ENCODE measurements at places on chromosomes 2 and 18. TPM values are rescaled to one million over a fixed set of nuclear protein-coding genes. Genes with fewer than 3 reads are reported as not detected.
A peak's percentile ranks its signal among the peaks of the same experiment; 100 is the strongest.

The TLX2 gene
- total RNA-seq: not detected

GRCh38 chr2:98459496-98460175 lies 15.0 kb downstream of the INPP4A start:
- no peak for DNase-seq

DNA sequence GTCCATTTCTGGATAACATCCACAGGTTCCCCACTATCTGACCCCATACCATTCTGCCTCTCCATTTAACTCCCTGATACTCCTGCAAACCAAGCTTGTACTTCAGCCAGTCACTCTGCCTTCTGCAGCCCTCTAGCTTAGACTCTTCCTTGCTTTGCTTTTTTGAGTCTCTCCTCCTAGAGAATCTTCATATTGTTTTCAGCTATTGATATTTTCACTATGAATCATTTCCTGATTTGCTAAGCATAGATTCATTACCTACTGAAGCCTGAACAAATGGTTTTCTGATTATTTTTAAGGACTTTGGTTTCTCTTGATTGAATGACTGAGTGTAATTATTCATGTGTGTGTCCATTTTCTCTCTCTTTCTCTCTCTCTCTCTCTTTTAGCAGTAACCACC lies 2102.3 kb upstream of the CELF4 start:
- no peak for DNase-seq

- DNase-seq: peak; percentile 94
Measured at GRCh38 chr18:63476668-63477067, at the start of gene SERPINB5. TSS of gene SERPINB5 (plus strand) at chr18:63476958. CDS start at chr18:63484429, 7,471 bp downstream.

The CDKL4 gene
- total RNA-seq: 1.1 TPM

The IL1RL2 gene
- 20.6 TPM for total RNA-seq

The C2orf80 gene
- not detected for total RNA-seq

DNA sequence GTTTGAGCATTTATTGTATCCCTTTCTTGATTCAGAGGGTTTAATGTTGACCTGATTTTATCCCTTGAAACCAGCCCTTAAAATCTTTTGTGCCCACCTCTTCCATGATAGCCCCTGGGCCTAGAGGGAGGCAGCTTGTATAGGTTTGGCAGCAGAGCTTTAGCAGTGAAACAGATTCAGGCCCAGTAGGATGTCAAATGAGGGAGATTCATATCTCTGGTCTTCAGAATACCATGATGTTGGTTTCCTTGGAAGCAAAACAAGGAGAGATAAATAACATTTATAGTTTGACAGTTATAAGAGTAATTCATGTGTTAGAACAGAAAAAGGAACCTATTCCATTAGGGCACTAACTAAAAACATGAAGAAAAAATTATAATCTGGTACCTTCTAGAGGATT lies 649.2 kb downstream of the METTL4 start:
- no peak for DNase-seq

DNA sequence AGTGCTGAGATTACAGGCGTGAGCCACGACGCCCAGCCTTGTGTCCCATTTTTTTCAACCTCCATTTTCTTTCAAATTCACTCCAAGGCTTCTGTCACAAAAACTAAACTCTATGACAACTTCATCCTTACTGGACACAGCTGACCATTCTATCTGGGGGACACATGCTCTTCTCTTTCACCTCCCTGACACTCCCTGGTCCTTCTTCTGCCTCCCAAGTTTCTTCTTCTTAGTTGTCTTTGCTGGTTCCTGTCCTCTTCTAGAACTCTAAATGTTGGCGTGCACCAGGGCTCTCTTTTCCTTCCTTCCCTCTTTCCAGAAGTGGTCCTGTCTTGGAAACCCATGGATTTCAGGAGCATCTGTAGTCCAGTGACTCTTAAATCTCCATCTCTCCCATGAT lies 40.1 kb upstream of the LPIN2 start:
- no peak for DNase-seq

GRCh38 chr2:142926445-142926844 lies 49.0 kb downstream of the KYNU start:
- DNase-seq: no peak

- DNase-seq: no peak
Measured at GRCh38 chr18:54247511-54248175, 21.7 kb upstream of the POLI start.

- no peak for DNase-seq
Measured at GRCh38 chr18:12628706-12629702, 28.9 kb downstream of the SPIRE1 start.

DNA sequence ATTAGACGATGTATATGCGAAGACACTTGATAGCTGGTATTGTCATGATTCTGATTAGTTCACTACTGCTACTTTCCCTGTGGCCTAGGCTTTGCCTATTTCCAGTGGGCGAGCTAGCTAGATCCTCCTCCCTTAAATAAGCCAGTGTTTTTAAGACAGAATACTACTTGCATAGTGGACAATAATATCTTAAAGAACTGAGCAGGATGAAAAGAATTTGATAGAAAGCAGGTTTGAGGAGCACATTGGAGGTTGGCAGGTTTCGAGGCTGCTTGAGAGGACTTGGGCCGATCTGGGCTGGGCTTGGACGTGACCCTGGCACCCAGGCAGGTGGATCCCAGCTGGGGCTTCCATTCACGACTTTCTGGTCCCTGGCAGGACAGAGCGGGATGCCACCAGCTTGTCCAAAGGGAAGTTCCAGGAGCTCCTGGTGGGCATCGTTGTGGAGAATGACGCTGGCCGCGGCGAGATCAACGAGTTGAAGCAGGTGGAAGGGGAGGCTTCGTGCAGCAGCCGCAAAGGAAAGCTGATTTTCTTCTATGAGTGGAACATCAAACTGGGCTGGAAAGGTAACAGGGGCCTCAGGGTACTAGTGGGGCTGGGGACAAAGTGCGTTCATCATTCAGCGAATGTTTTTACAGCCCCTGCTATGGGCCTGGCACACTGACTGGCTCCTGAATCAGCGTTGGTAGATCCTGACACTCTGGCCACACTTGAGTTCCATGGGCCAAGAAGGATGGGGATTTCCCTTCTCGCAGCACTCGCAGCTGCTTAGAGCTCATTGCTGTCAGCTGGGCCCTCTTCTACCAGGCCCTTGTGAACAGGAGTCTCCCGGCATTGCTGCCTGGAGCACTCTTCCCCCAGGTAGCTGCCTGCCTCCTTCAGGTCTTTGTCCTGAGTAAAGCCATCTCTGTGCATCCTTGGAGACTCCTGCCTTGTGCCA lies 16.9 kb downstream of the C2orf74 start:
- DNase-seq: no peak

GRCh38 chr2:122174061-122174460 lies 418.6 kb downstream of the TSN start:
- no peak for DNase-seq

The TUBA4B gene
- total RNA-seq: not detected

GRCh38 chr18:35731701-35732100 lies 150.2 kb downstream of the GALNT1 start:
- DNase-seq: no peak

DNA sequence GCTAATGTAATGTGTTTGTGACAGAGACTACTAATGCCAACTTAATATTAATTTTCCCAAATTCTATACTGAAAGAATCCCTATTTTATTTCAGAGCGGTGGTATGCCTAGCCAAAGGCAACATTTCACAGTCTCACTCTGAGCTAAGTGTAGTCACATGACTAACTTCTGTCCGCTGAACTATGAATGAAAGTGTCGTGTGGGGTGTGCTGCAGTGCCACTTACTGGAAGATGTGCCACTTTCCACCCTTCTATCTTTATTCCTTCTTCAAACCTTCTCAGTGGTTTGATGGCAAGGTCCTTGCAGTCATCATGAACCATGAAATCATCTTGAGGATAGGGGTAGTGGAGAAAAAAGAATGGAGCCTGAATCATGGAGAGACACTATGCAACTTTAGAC lies 47.3 kb upstream of the C1D start:
- no peak for DNase-seq

GRCh38 chr2:106758901-106759497 lies 127.0 kb downstream of the ST6GAL2 start:
- DNase-seq: no peak

GRCh38 chr2:237478979-237479378 lies 8.1 kb upstream of the MLPH start:
- DNase-seq: no peak

DNA sequence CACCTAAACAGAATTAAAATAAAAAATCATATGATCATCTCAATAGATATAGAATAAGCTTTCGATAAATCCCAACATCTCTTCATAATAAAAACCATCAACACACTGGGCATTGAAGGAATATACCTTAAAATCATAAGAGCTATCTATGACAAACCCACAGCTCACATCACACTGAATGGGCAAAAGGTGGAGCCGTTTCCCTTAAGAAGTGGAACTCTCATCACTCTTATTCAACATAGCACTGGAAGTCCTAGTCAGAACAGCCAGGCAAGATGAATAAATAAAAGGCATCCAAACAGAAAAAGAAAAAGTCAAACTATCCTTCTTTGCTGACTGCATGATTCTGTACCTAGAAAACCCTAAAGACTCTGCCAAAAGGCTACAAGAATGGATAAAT lies 510.3 kb downstream of the ZNF804A start:
- no peak for DNase-seq

GRCh38 chr2:10778724-10779115 lies 33.9 kb downstream of the PDIA6 start:
- DNase-seq: no peak

DNA sequence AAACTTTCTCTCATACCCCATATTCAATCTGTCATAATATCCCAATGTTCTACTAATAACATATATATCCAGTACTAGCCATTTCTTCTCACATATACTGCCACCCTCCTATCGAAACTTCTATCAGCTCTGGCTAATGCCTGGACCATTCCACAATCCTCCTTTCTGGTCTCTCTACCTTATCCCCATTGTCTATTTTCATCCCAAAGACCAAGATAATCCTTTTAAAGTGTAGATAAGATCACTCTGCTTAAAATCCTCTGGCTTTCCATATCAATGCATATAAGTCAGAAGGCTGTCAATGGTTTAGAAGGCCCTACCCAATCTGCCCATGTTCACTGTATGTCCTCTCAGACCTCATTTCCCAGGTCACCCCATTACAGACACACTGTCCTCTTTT lies 229.6 kb downstream of the ZEB2 start:
- no peak for DNase-seq

The LDAH gene
- total RNA-seq: 12.6 TPM

DNA sequence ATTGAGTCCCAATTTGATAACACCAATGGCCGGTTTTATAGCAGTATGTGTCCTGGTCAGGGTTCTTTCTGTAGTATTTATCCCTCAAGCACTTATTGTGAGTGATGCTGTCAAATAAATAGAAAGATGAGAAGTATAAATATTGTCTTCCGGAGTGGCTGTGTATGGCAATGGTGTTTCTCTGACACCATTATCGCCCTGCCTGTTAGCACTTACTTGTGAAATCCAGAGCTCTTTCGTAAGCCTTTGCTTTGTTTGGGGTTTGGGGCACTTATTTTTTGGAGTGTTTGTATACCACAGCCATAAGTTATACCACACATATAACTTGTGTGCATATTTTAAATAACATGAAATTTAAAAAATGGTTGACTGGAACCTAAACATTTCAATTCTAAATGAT lies 29.3 kb downstream of the CD8B2 start:
- no peak for DNase-seq

GRCh38 chr18:24459772-24460171 lies 665 bp upstream of the HRH4 start:
- DNase-seq: no peak

- DNase-seq: no peak
Measured at GRCh38 chr2:165196411-165196810, 7.4 kb downstream of the SCN3A start.

DNA sequence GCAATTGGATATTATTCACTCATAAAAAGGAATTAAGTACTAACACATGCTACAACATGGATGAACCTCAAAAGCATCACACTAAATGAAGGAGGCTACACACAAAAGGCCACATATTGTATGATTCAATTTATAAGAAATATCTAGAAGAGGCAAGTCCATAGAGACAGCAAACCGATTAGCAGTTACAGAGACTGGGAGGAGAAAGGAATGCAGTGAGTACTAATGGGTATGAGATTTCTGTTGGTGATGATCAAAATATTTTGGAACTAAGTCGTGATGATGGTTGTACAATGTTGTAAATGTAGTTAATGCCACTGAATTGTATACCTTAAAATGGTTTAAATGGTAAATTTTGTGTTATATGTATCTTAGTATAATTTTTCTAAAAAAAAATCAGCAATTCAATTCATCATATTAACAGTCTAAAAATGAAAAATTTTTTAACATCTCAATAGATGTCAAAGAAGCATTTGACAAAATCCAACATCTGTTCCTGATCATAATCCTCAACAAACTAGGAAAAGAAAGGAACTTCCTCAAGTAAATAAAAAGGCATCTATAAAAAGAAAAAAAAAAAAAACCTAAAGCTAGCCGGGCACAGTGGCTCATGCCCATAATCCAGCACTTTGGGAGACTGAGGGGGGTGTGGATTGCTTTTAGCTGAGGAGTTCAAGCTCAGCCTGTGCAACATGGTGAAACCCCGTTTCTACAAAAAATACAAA lies 98.1 kb downstream of the TGIF1 start:
- DNase-seq: no peak

- DNase-seq: no peak
Measured at GRCh38 chr2:159506202-159506601, 110.1 kb downstream of the BAZ2B start.

- DNase-seq: no peak
Measured at GRCh38 chr2:105445976-105446375, 47.1 kb upstream of the FHL2 start.

The ANKRD62 gene
- total RNA-seq: not detected

The SKOR2 gene
- not detected for total RNA-seq

DNA sequence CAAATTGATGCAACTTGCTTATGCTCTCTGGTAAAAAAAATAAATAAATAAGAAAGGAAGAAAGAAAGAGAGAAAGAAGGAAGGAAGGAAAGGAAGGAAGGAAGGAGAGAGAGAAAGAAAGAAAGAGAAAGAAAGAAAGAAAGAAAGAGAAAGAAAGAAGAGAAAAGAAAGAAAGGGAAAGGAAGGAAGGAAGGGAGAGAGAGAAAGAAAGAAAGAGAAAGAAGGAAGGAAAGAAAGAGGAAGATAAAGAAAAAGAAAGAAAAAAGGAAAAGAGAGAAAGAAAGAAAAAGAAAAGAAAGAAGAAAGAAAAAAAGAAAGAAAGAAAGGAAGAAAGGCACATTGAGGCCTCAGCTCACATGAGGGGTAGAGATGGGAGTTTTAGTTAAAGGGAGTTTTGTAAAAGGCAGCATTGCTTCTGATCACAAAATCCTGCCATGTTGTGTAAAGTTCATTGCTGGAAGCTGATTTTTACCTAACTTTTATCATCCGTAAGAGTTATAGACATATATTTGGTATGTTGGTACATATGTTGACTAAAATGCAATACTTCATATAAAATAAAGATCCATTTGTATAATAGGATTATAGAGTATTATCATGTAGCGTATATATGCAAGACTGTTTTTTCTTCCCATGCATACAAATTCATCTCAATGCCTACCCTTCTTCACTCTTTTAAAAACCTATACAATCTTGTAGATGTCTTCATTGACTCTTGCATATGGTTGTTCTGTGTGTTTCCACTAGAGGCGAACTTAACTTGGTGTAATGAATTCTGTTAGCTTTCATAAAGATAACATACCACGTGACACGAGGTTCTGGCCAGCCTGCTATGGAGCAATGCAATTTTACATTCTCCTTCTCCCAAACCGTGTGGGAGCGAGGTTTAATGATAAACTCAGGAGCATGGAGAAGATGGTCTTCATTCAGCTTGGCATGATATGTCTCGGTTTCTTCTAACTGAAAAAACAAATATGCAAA lies 32.8 kb downstream of the MYOM1 start:
- DNase-seq: no peak

Data from lower leg skin (tissue), 4 donors.